Erythroblast (primary cell): ENCODE measurements at places on chromosomes 7 and 10.

DNA sequence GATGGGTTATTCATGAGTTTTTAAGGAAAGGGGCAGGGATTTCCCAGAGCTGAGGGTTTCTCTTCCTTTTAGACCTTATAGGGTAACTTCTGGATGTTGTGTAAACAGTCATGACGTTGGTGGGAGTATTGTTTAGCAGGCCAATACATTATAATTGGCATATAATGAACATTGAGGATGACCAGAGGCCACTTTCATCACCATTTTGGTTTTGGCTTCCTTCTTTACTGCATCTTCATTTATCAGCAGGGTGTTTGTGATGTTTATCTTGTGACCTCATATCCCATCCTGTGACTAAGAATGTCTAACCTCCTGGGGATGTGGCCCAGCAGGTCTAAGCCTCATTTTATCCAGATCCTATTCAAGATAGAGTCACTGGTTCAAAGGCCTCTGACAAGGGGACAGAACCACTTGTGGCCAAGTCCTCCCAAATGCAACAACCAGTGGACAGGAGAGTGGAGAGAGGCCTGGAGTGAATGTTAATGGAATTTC is 77.3 kb upstream of the RPA3 start:
- DNase-seq: no peak

DNA sequence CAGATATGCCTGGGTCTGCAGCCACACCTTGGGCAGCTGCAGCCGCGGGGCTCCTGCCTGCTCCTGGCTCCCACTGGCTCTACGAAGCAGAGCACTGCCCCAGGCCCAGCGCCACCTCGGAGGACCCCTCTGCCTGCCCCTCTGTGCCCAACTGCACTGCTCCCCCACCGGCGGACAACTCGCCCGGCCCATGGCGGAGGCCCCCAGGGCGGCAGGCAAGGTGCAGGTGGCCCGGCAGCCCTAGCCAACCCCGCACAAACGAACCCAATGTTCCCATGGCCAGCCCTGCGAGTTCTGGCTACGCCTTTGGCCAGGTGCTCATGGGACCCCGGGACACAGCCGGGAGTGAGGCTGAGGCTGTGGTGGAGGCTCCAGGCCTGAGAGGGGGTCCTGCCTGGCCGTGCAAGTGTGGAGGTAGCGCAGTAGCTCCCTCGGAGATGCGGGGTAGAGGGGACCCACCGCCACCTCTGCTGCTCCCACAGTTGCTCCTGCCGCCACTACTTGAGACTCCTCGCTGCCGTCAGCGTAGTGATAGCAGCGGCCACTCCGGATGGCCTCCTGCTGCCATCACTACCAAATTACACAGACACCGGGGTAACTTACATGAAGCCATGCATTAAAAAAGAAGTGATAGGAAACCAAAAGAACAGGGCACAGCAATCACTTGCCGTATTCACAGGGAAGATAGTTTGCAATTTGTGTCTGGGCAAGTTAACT is 97.3 kb upstream of the SP4 start:
- DNase-seq: no peak

DNA sequence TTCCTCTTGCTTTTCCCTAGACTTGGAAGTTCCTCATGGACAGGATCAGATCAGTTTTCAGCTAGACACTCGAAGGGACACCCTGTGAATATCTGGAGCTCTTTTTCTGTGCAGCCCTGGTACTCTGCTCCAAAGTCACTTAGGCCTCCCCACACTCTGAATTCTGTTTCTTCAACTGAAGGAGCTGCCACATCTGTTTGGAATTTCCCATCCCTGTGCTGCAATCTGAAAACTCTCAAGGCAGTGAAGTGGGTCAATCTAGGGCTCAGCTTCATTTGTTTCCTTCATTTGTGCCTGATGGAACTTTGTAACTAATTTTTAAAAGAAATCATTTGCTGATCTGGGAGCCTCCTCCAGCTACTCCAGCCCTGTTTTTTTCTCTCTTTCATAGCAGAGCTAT is 9.6 kb downstream of the EPC1 start:
- DNase-seq: no peak

- no peak for DNase-seq
These were observed 195.1 kb downstream of the HECW1 start for GRCh38 chr7:43307522-43307921.
